ENCODE measurements at places on chromosomes 6 and 20.

- DNase-seq: no peak
Observed at GRCh38 chr6:45757443-45758130, 258.1 kb downstream of the CLIC5 start.

GRCh38 chr6:144395014-144395413 is 109.9 kb downstream of the UTRN start:
- DNase-seq: no peak

GRCh38 chr6:25389471-25389870 is 110.3 kb downstream of the CARMIL1 start:
- no peak for DNase-seq

GRCh38 chr6:47264775-47265184 is 44.9 kb downstream of the TNFRSF21 start:
- DNase-seq: no peak

DNA sequence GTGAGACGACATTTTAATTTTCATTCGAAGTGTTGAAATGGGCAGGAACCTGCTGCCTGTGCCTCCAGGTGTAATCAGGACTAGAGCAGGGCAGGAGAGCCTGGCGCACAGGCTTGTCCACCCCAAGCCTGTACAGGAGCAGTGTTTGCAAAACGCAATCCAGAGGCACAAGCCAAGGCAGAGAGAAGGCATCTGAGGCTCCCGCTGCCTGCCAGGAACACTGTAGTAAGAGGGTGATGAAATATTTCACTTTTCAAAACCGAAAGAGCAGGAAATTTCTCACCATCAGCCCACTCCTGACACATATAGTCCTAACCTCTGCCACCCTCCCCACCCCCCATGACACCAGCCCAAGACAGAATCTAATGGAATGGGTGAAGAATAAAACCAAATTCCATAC is 132.5 kb downstream of the RTN4IP1 start:
- no peak for DNase-seq

- no peak for DNase-seq
Observed at GRCh38 chr20:61882716-61883615, 182.7 kb downstream of the TAF4 start.

DNA sequence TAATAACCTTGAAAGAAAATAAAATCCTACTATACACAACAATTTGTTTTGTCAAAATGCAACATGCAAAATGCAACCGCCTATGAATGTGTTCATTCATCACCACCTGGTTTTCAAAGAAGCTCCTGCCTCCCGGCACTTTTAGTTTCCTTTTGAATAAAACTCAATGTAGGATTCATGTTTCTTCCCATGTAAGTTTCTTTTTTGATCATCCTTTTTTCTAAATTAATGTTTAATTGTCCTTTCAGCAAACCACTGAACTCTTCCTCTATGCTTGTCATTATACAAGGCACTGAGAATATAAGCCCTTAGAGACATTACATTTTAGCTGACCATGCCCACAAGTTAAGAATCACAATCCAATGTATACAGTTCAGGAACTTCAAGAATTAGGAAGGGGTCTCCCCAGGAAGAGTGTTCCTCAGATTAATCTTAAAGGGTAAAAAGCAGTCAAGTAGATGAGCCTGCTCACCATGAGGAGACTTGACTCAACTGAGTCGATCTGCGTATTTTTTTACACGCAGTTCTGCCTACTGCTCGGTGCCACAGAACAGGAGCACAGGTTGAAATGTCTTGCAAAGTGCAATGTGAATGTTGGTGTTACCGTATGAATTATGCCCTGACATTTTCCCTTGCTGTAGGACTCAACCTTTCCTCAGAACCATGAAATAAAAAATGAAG is 7.2 kb upstream of the THEMIS start:
- no peak for DNase-seq

DNA sequence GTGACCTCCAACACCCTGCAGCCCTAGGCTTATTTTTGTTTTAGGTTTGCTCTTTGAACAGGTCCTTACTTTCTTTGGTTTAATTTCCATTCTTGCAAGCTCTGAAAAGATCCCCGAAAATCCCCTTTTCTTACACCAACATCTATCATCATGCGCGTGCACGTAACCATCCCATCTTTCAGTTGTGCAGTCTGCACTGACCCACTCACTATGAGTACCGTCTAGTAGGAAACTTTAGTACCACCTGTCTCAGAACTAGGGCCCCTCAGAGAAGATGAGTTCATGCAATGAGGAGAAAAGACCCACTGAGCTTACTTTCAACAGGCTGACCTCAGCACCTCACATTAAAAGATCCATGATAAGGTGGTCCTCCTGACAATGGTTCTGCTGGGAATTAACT is 120.6 kb upstream of the AGPAT4 start:
- DNase-seq: no peak

DNA sequence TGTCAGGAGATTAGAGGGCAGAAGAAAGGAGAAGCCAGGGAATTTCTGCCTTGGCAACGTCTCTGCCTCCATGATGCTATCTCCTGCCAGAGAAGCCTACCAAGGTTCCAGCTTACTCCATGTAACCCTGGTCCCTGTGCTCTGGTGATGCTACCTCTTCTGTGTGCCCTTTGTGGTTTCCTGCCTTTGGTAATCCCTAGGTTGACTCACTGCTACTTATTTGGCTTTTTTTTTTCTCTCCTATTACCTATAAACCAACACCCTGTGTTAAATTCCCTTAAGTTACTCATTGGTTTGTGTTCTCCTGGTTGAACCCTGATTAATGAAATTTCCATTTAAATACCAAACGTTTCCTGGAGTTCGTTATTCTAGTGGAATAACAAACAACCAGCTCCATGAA is 527.8 kb upstream of the FLRT3 start:
- DNase-seq: no peak

- no peak for DNase-seq
Observed at GRCh38 chr20:21614980-21615379, 90.5 kb upstream of the PAX1 start.

- no peak for DNase-seq
Observed at GRCh38 chr6:23563323-23563722, 562.7 kb upstream of the NRSN1 start.

- no peak for DNase-seq
Observed at GRCh38 chr6:128208078-128208477, 307.2 kb upstream of the THEMIS start.

GRCh38 chr20:17315407-17316231 is 88.8 kb downstream of the PCSK2 start:
- DNase-seq: no peak

DNA sequence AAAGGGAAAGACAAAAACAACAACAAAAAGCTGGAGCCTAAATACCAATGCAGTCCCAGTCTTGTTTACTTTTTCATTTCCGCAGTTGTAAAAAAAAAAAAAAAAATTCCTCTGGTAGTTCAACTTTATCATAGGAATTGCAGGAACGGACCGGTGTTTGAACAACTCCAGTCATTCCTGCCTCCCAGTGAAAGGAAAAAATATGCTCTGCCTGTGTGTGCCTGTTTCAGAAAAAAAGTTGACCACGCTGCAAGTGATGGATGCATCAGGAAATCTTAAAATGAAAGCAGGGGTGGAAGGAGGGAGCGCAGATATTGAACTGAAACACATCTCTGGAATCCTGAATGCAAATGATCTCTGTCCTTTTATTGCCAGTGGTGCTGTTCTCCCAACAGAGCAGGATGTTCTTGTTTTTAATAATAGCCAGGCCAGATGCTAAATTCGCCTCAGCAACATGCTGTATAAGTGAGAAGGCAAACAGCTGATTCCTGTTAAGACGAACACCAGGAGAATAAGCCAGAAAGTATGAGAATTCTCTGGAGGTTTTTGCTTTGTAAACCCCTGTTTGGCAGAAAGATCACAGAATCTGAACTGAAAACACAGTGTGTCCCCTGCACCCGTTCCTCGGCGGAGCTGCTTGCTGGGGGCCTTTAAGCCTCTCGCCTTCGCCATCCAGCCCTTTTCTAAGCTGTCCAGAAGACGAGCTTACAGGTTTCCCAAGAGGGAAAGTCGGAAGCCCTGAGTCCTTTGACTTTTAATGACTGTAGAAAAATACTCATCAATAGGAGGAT is 178.4 kb upstream of the SUPT3H start:
- DNase-seq: no peak

GRCh38 chr6:134663800-134664535 is 285.9 kb downstream of the ALDH8A1 start:
- DNase-seq: no peak

- DNase-seq: no peak
Observed at GRCh38 chr20:17334932-17335331, 108.1 kb downstream of the PCSK2 start.

- no peak for DNase-seq
Observed at GRCh38 chr20:34403908-34404307, 40.8 kb downstream of the ITCH start.

- no peak for DNase-seq
Observed at GRCh38 chr6:12001706-12002435, 10.2 kb upstream of the HIVEP1 start.

DNA sequence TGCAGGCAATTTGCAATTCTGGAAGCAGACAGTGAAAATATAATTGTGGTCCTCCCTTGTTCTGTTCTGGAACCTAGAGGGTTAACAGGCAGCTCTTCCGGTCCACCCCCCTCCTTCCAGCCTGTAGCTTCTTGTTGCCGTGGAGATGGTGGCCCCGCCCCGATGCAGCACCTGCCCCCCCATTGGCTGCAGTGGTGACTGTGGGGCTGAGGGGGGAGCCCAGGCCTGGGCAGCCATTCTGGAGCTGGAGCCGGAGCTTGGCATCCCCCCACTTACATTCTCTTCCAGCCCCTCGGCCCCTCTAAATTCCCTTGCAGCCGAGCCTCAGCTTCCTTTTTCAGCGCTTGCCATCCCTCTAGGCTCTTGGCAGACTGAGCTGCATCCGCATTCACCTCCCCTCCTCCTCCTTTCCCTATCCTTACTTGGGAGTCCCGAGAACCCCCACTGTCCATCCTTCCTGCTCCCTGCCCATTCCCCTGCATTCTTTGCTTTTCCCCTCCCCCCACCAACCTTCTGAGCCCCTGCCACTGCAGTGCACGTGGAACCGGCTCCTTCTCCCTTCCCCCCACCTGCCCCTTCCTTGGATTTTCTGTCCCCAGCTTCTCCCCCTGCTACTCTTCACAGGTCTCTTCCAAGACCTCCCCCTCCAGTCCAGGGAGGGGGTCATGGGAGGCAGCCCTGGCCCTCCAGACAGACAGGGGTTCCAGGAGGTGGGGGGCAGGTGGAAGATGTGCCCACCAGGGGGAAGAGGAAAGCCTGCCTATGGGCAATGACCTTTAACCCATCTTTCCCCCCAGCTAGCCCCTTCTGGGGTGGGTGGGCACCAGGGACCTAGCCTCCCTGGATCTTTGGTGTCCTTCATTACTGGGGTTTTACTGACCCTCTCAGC is 11.4 kb downstream of the SYNGAP1 start:
- peak; percentile 74 for DNase-seq

DNA sequence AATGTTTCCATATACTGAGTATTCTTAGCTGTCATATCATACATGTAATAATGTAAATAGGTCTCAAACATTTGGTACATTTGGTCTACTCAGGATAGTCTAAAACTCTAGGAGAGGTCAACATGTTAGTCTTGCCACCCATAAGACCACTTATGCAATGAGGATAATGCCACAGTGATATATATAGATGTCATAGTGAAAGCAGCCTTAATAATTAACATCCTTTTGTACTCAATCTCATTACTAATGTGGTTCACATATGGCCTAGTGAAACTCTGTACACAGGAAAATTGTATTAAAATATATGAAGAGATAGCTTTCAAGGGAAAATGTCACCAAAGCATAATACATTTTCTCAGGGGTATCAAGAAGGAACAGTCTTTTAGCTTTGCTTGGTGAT is 577.9 kb downstream of the TFAP2B start:
- DNase-seq: no peak

DNA sequence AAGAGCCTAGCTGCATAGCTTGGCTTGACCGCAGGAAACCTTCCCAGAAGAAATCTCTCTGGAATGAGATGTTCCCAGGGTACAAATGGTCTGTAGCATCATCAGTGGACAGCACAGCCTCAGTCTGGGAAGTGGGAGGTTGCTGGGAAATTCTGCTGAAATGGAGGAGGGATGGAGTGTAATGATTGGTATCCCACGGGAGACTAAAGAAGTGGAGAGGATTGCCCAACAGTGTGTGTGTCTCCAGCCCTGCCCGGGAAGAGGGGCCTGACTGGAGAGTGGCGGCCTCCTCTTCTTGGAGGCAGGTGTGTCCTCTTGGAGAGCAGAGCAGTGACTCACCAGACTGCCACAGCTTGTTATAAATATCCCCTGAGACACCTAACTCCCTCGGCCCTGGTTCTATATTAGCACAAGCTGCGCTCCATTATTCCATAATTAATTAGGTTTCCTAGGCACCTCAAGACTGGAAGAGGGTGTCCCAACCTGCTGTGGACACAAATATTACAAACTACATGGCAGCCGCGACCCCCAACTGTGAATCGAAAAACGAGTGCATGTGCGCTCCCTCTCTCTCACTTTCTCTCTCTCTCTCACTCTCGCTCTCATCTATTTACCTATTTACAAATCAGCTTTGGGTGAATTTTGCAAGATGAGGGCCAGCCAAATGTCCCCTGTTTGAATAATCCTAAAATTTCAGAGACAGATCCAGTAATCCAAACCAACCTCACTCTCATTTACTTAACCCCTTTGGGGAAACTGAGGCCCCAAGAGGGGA is 68.8 kb downstream of the FGD2 start:
- no peak for DNase-seq

DNA sequence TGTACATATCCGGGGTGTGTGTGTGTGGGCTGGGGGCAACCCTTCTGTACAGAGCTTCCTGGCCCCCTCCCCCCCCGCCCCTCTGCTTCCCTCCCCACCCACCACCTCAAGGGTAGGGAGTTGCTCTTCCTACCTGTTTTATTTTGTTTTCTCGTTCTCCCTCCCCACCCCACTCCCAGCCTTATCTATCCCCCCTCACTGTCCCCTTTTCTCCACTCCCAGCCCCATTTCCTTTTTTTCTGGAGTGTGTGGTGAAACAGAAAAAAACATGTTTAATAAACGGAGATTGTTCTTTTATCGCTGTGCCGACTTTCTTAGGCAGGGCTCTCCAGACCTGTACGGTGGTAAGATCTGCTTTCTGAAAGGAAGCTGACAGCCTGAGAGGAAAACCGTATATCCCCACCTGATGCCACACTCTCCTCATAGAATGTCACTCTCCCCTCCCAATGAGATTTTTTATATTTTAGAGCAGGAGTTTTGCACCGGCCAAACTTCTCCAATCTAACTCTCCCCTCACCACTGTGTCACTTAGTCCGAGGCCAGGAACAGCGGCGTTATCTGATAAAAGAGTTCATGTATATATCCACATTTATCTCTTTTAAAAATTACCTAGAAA is 875 bp upstream of the ZBTB9 start:
- no peak for DNase-seq

DNA sequence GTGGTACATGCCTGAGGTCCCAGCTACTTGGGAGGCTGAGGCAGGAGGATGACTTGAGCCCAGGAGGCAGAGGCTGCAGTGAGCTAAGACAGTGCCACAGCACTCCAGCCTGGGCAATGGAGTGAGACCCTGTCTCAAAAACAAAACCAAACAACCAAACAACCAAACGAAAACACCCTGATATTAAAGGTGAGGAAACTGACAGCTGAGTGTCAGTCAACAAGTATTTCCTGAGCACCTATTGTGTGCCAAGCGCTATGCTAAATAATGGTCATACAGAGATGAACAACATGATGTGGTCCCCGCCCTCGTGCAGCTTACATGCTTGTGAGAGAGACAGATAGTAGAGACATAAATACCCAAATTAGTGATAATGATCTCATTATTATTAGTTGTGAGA is 1.9 kb upstream of the TULP1 start:
- no peak for DNase-seq

- no peak for DNase-seq
Observed at GRCh38 chr20:4046311-4046924, 31.1 kb upstream of the RNF24 start.

- DNase-seq: peak; percentile 82
Observed at GRCh38 chr20:46363874-46364669, 42.3 kb downstream of the ELMO2 start.
